Mesenteric fat pad (tissue), 1 donor: ENCODE measurements at places on chromosomes 12 and 14. TPM values are rescaled to one million over a fixed set of nuclear protein-coding genes. Genes with fewer than 3 reads are reported as not detected.

The VDR gene
- total RNA-seq, result 9.8 TPM

The PPP4R3A gene
- 64.4 TPM for total RNA-seq

The C1QL4 gene
- not detected for total RNA-seq

The TEX52 gene
- not detected for total RNA-seq

The RHNO1 gene
- total RNA-seq, result 7.1 TPM

The TSPAN19 gene
- total RNA-seq, result not detected

The BICDL1 gene
- total RNA-seq, result 0.39 TPM

DNA sequence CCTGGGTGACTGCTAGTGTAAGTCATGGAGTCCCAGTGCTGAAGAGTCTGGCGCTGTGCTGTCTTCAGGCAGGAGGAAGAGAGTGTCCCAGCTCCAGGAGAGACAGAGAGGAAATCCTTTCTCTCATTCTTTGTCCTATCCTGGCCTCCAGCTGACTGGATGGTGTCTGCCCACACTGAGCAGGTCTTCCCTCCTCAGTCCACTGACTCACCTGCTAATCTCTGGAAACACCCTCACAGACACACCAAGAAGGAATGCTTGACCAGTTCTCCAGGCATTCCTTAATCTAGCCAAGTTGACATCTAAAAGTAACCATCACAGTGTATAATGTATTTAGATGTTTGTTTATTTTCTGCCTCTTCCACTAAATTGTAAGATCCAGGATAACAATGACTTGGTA lies 53.9 kb downstream of the EMP1 start:
- no peak for DNase-seq

DNA sequence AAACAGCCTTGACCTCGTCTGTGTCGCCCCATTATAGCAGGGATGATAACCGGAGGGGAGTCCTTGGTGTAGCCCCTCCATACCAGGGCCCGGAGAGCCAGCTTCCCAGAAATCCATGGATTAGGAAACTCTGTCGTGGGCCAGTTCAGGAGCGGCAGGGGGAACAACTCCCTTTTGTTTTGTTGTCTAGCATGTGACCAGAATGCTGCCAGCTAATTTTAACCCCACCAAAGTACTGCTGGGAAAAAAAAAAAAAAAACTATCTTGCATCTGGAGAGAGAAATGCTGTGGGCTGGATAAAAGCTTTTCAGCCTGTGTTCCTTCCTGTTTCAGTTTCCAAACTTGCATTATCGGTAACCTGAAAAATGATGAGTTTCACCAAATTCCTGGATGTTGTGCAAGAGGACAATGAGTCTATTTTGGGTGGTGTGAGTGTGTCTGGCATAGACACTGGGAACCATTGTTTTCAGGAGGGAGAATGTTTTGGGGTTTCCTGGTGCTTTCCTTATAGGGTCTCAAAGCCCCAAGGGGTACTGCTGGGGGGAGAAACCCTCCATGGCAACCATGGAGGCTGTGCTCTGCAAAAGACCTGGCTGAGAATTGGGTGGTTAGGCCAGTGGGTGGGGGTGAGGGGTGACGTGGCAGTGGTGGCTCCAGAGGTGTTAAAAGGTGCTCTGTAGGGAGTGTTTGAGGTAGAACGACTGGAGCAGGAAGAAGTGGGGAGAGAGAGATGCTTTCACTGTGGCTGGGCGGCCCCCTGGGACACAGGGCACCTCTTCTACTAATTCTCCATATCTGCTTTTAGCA lies 14.9 kb upstream of the IRF2BPL start:
- DNase-seq, result no peak

- DNase-seq, result no peak
These were observed 113.5 kb downstream of the TMTC2 start for GRCh38 chr12:82800185-82800584.

GRCh38 chr12:42325653-42326474 lies at the start of the genes PPHLN1 and ZCRB1:
Gene PPHLN1, plus strand, starts transcription at chr12:42326167. Its CDS starts 9,736 bp downstream, at chr12:42335903.
Gene ZCRB1, minus strand, starts transcription at chr12:42326094. Its CDS starts 1,992 bp downstream, at chr12:42324102.
- peak; percentile 92 for DNase-seq

DNA sequence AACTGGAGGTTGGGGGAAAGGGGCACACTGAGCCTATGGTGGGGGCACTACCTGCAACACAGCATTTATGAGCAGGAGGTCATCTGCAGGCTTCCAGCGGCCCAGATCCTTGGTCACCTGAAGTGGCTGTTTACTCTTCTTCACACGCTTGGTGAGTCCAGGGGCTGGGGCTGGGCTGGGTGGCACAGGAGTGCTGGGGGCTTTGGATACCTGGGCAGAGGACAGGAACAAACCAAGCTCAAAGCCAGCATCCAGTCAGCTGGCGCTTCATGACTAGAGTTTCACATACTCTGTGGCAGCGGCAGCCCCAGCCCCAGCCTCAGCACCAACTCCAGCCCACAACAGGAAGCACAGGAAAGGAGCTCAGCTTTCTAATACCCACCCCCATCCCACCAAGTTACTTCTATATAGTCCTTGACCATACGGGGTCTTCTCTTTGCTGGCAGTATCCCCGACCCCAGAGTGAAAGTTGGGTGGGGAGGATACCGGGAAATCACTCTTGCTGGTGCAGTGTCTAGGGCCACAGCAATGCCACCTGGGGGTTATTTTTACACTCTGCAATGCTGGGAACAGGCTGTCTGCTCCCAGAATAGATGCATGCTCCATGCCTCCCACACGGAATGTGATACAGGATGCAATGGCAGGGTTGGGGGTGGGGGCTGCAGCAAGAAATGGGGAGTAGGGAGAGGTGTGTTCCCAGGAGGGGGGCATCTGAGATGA lies 3.1 kb downstream of the MCRS1 start:
- no peak for DNase-seq

DNA sequence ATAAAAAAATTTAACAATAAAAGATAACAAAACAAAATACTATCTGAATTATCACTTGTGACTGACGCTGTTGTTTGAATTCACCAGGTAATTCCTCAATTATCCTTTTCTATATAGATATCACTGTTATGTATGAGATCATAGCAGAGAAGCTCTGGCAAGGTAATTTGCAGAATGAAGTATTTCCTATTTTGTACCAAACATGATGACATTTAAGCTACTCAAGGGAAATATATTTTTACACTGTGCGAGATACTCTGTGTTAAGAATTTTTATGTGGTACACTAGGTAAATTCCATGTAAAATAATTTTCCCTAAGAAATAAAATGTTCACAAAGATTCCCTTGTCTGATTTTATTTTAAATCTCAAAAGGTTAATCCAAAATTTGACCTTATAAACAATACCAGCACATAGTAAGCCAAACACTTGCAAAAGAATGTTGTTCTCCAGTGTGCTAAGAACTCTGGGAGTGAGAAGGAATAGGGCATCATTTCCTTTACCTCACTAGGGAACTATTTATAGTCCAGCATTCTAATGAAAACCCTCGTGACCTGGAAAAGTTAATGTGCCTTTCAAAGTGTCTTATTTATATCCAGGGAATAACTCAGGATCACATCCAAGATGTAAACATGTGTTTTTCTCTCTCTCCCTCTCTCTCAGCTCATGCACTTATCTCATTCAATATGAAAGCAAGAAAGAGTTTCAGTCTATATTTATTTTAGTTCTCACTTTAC lies 115.2 kb upstream of the RAP1B start:
- DNase-seq, result no peak

DNA sequence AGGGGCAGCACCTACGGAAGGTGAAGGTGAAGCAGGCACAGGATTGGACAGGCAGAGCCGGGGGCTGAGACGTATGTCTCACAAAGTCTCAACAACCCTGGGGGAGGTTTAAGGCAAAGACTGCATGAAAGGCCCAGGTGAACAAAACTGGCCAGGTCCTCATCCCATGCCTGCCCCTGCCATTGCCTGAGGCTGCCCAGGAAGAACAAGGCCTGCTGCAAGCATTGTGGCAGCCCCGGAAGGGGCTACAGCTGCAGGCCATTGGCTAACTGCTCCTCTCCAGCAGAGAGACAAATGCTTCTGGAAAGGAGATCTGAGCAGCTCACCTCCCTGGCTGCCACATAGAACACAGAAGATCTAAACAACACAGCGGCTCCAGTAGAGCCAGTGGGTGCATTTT lies 20.4 kb upstream of the TMEM179 start:
- no peak for DNase-seq

DNA sequence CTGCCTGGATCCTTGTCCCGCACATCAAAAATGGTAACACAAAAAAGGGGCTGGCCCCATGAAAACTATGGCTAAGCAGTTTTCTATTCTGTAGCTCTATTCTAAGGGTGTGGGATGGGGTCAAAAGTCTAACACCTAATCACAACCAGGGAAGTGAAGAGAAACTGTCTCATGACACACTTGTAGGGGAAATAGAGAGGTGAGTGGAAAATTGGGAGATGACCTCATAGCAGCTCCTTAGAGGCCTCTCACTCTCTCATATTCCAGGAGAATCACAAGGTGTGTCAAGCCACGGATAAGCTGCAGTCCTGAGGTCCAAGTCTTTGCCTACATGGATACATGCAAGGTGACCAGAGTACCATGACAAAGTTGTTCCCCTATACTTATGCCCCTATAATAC lies 10.7 kb downstream of the KLHL28 start:
- no peak for DNase-seq

DNA sequence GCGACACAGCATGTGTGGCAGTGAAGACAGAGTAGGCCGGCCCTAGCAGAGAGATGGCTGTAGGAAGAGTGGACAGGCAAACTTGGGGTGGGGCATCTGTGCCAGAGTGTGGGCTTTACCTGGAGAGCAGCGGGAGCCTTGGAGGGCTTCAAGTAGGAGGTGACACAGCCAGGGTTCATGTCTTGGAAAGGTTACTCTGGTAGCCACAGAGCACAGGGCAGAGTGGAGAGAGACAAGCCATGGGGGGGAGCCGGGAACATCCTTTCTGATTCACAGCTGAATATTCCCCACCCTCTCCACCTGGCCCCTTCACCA lies 53.5 kb upstream of the DIO3 start:
- peak; percentile 69 for DNase-seq

DNA sequence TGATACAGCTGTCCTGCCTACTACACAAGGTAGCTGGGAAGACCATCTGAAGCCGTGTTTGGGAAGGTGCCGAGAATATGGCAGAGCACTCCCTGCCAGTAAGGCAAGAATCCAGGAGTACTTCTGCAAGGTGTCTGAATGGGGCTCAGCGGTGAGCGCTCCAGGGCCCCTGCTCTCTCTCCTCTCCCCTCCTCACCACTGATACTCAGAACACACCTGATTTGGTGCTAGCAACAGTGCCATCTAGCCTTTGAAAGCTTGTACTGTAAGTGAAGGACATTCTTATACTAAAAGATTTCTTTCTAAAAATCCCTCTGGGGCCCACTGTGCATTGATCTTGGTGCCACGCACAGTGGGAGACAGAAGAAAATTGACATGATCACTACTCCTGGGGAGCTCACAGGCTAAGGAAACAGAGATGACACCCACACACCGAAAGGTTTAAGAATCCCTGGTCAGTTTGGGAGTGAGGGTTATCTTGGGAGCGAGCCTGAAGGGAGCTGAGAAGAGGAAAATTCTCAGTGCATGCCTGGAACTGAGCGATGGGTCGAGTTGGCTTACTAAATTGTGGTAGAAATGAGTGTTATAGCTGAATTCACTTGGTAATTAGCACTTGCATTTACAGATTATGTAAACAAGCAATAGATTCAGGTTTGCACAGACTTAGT lies 216.9 kb downstream of the NTF3 start:
- DNase-seq, result no peak

- no peak for DNase-seq
These were observed 8.3 kb downstream of the BMP4 start for GRCh38 chr14:53948205-53948884.

DNA sequence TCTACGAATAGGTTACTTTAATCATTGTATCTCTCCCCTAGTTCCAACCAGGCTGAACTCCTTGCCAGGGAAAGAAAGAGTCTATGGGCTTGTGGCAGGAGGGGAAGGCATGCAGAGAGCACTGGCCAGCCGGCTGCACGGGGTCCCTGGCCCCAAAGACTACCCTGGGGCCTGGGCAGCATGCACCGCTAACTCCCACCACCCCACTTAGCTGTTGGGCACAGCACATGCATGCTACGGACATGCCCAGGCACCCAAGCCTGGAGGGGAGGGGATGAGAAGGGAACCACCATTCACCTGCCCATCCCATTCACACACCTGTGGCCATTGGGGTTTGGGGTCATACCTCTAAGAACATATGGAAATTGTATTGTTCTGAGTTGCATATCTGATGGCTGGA lies 94.1 kb downstream of the PIK3C2G start:
- no peak for DNase-seq

GRCh38 chr12:5996459-5996858 lies 51.4 kb upstream of the ANO2 start:
- DNase-seq, result no peak

GRCh38 chr12:25818596-25819390 lies 139.7 kb upstream of the RASSF8 start:
- DNase-seq, result no peak

DNA sequence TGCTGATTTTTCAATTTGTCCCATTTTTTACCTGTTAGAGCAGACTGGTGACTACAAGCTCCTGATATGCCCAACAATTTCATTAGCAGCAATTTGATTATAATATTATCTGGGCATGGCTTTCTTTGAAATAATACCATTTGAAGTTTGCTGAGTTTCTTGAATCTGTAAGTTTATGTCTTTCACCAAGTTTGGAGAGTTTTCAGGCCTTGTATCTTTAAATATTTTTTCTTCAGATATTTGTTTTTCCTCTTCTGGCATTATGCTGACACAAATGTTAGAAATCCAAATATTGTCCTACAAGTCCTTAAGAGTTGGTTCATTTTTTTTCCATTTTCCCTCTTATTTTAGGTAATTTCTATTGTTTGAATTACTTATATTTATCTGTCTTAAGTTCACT lies 30.4 kb downstream of the SLC2A13 start:
- no peak for DNase-seq

DNA sequence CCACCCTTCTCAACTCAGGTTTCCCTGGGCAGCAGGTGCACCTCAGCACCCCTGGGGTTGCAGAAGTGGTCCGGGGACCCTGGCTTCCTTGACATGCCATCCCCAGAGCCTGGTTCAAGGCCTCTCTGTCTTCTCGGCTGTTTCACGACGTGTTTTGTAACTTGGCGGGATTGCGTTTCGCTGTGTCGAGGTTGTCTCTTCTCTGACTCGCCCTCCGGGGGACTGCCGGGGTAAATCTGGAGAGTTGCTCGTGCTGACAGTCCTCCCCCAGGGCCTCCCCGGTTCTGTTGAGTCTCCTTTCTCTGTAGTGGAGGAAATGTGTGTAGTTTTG lies 25.6 kb downstream of the MEG3 start:
- no peak for DNase-seq

DNA sequence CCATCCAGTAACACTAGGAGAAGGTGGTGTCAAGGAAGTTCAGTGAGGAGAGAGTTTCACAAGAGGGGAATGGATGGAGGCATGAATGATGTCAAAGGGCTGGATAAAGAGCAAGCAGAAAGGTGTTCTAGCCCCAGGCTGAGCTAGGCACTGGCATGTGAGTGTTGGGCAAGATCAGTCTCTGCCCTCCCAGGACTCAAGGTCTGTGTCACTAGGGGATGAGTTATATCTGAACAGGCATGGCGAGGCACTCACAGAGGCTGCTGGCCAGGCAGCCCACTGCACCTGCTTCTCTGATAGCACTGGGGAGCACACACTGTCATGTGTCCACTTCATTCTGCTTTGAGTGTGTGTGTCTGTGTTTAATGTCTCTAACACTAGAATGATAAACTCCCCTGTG lies 903.8 kb downstream of the BCL11B start:
- no peak for DNase-seq

- no peak for DNase-seq
These were observed 28.7 kb downstream of the PPM1A start for GRCh38 chr14:60277605-60278190.
